ENCODE measurements at places on chromosomes 16 and 17.

DNA sequence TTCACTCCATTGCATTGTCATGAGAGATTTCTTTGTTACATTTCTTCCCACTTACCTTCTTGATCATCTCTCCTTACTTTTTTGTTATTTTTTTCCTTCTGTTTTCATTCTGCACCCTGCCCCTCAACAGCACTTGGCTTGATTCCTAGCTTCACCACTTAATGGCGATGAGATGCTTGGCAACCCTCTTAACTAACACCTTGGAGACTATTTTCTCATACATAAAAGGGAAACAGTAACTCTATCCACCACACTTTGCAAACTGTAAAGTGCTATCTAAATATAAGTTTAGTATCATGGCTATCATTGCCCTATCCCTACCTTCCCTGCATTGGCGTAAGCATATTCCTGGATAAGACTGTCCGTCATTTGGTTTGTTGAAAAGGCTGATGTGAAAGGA lies 177.3 kb downstream of the SHISA6 start:
- no peak overlapping the region for H3K4me3 ChIP-seq
- no peaks in the 10 kb centered on the region for H3K36me3 ChIP-seq
- no peaks in the 10 kb centered on the region for H3K27me3 ChIP-seq
- no peaks in the 10 kb centered on the region for H3K4me1 ChIP-seq

DNA sequence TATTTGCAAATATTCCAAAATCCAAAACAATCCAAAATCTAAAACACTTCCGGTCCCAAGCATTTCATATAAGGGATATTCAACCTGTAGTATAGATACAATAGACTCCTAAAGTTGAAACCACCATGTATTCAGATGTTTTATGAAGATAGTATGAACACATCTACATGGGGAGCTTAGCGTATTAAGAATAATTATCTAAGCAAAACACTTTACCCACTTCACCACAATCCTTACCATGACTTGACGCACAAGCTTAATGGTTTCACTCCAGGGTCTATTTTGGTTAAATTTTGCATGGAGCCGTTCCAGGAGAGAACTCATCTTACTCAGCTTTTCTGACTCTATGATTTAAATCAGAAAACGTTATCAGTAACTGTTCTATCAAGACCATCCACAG lies 3.5 kb downstream of the MED1 start:
- H3K27ac ChIP-seq, result no peak overlapping the region
- no peak for DNase-seq
- no peaks in the 10 kb centered on the region for H3K27me3 ChIP-seq
- H3K4me1 ChIP-seq, result no peaks in the 10 kb centered on the region

DNA sequence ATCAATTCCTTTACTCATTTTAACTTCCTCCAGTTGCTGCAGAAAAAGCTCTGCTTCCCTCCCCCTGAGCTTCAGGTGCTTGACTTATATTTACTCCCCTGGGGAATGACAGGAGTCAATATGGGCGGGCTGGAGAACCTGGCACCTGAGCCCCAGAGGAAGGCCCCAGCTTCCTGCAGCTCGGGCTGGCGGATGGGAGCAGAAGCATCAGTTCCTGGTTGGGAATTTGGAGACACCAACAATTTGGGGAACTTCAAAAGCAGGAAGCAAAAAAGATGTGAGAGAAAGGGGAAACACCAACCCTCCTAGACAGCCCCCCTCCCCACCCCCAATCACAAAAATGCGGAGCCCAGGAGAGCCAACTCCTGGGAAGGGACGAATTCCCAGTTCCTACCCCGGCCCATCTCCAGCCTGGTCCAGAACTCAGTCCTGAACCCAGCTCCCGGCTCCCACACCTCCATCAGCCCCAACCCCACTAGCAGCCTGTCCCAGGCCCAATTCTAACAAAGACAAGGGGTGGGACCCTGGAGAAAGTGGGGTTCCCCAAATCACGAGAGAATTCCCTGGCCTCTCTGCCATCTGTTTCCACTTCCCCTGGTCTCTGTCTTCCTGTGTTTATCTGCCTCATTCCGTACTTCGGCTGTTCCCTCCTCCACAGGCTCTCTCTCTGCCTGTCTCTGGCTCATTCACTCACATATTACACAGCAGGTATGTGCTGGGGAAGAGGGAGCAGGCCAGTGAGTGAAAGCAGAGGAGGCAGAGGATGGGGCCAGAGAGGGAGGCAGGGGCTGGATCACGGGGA lies 16.2 kb upstream of the ASGR2 start:
- H3K36me3 ChIP-seq, result no peaks in the 10 kb centered on the region
- no peak for DNase-seq
- H3K4me3 ChIP-seq, result no peak overlapping the region

GRCh38 chr16:73205153-73205886 lies 157.4 kb upstream of the ZFHX3 start:
- H3K36me3 ChIP-seq, result no peaks in the 10 kb centered on the region
- no peaks in the 10 kb centered on the region for H3K27me3 ChIP-seq
- H3K4me3 ChIP-seq, result no peak overlapping the region
- peak overlapping the region; percentile 58 for H3K27ac ChIP-seq
- DNase-seq, result peak; percentile 89

DNA sequence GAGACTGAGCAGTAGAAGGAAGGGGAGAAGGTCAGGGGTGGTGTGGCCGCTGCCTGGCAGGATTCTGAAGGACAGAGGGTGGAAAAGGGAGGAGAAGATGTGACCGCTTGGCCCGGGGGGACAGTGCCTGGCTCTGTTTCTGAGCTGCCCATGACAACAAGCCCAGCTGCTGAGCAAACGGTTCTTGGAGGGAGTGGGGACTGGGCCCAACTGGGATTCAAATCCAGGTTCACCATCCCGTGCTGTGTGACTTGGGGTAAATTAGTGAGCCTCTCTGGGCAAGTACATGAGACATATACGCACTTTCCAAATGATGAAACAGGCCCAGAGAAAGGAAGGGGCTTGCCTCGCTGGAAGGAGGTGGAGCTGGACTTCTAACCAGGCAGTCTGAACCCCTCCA lies 23.3 kb downstream of the SEC14L5 start:
- no peaks in the 10 kb centered on the region for H3K36me3 ChIP-seq
- no peak overlapping the region for H3K4me3 ChIP-seq
- DNase-seq, result no peak
- H3K27ac ChIP-seq, result no peak overlapping the region

- no peaks in the 10 kb centered on the region for H3K4me1 ChIP-seq
- no peak for DNase-seq
- H3K36me3 ChIP-seq, result no peaks in the 10 kb centered on the region
- no peaks in the 10 kb centered on the region for H3K27me3 ChIP-seq
- H3K27ac ChIP-seq, result no peak overlapping the region
- H3K4me3 ChIP-seq, result no peak overlapping the region
Measured at GRCh38 chr17:70365091-70365583, 195.8 kb downstream of the KCNJ2 start.

DNA sequence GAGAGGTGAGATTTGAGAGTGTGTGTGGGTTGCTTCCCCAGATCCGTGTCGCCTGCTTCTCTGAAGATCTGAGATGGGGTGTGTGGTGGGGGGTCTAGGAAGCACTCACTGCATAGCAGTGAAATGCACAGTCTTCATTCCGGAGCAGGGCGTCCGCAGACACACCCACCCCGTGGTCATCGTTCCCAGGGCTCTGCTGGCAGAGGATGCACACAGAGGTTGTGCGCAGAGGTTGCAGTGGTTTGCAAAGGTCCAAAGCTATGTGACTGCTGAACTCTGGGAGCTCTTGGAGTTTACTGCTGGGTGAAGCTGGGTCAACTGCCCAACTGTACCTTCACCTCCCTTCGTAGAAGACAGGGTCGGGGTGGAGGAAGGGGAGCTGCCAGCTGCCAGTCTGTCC lies 135.3 kb downstream of the SNX29 start:
- no peak overlapping the region for H3K27ac ChIP-seq
- DNase-seq, result no peak
- H3K36me3 ChIP-seq, result no peaks in the 10 kb centered on the region
- no peaks in the 10 kb centered on the region for H3K27me3 ChIP-seq
- H3K4me1 ChIP-seq, result no peaks in the 10 kb centered on the region

GRCh38 chr17:286571-286970 lies 66.0 kb downstream of the RPH3AL start:
- no peak overlapping the region for H3K27ac ChIP-seq
- no peak overlapping the region for H3K4me3 ChIP-seq
- no peak for DNase-seq

DNA sequence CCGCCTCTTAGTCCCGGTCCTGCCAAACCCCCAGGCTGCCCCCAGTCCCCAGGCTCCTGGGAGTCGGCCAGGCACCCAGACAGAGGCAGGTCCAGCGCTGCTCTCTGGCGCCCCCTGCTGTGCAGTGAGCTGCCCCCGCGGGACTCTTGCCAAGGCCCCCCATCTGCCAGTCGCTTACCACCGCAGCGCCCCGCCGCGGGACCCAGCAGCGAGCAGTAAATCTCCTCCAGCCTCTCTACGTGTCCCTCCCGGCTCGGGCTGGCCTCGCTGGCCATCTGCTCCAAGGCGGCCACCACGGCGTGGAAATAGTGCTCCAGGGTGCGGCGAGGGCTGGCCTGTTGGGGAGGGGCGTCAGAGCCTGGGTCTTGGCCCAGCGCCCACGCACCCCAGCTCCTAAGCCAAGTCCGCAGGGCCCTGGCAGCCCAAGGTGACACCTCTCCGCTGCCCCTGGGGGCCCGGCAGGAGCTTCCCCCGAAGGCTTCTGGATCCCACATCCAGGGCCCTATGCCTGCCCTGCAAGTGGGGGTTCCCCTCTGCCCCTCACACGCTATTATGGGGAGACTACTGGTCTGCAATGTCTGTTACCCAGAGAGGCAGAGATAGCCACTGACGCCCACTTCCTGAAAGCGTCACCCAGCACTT lies 33.7 kb upstream of the MFSD6L start:
- H3K4me3 ChIP-seq, result no peak overlapping the region
- H3K36me3 ChIP-seq, result no peaks in the 10 kb centered on the region
- peaks cover 10% of the 10 kb centered on the region for H3K27me3 ChIP-seq
- H3K4me1 ChIP-seq, result no peaks in the 10 kb centered on the region

- no peak for DNase-seq
- H3K4me3 ChIP-seq, result no peak overlapping the region
Measured at GRCh38 chr17:6548578-6549330, 7.6 kb downstream of the PITPNM3 start.

- no peaks in the 10 kb centered on the region for H3K36me3 ChIP-seq
- no peaks in the 10 kb centered on the region for H3K27me3 ChIP-seq
- DNase-seq, result peak; percentile 20
- H3K4me3 ChIP-seq, result no peak overlapping the region
Measured at GRCh38 chr16:79980650-79981521, 380.3 kb upstream of the MAF start.

- H3K4me3 ChIP-seq, result no peak overlapping the region
- no peak overlapping the region for H3K27ac ChIP-seq
- DNase-seq, result peak; percentile 45
Measured at GRCh38 chr16:27972500-27972899, 91.0 kb downstream of the GSG1L start.

GRCh38 chr17:34633351-34633750 lies 54.0 kb downstream of the TMEM132E start:
- H3K36me3 ChIP-seq, result no peaks in the 10 kb centered on the region
- DNase-seq, result no peak
- H3K27me3 ChIP-seq, result peaks cover 2% of the 10 kb centered on the region
- H3K4me1 ChIP-seq, result peaks cover 26% of the 10 kb centered on the region

GRCh38 chr16:55540221-55540620 lies 26.3 kb upstream of the CAPNS2 start:
- no peaks in the 10 kb centered on the region for H3K4me1 ChIP-seq
- no peaks in the 10 kb centered on the region for H3K27me3 ChIP-seq
- H3K36me3 ChIP-seq, result no peaks in the 10 kb centered on the region
- H3K4me3 ChIP-seq, result no peak overlapping the region

DNA sequence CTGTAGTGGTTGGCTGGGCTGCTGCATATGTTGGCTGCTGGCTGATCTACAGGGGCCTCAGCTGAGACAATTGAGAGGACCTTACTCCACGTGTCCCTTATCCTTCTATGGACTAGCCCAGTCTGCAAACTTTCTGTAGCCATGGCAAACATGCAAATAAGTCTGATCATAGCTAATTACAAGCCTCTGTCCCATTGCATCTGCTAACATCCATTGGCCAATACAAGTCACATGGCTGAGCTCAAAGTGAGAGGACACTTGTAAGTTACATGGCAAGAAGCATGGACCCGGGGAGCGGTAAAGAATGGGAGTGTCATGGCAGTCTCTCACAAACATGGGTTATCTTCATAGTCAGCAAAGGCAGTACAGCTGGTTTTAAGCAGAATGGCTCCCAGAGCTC lies 11.6 kb upstream of the IL4R start:
- H3K27me3 ChIP-seq, result no peaks in the 10 kb centered on the region
- no peaks in the 10 kb centered on the region for H3K4me1 ChIP-seq
- no peak overlapping the region for H3K27ac ChIP-seq
- no peak for DNase-seq
- H3K36me3 ChIP-seq, result no peaks in the 10 kb centered on the region

GRCh38 chr17:5978496-5978895 lies 91.7 kb upstream of the WSCD1 start:
- no peak overlapping the region for H3K4me3 ChIP-seq
- DNase-seq, result no peak
- no peak overlapping the region for H3K27ac ChIP-seq
- H3K27me3 ChIP-seq, result no peaks in the 10 kb centered on the region

- H3K36me3 ChIP-seq, result peaks cover 51% of the 10 kb centered on the region
- no peaks in the 10 kb centered on the region for H3K27me3 ChIP-seq
- H3K27ac ChIP-seq, result no peak overlapping the region
Measured at GRCh38 chr17:17568772-17569195, 22.7 kb downstream of the PEMT start.

DNA sequence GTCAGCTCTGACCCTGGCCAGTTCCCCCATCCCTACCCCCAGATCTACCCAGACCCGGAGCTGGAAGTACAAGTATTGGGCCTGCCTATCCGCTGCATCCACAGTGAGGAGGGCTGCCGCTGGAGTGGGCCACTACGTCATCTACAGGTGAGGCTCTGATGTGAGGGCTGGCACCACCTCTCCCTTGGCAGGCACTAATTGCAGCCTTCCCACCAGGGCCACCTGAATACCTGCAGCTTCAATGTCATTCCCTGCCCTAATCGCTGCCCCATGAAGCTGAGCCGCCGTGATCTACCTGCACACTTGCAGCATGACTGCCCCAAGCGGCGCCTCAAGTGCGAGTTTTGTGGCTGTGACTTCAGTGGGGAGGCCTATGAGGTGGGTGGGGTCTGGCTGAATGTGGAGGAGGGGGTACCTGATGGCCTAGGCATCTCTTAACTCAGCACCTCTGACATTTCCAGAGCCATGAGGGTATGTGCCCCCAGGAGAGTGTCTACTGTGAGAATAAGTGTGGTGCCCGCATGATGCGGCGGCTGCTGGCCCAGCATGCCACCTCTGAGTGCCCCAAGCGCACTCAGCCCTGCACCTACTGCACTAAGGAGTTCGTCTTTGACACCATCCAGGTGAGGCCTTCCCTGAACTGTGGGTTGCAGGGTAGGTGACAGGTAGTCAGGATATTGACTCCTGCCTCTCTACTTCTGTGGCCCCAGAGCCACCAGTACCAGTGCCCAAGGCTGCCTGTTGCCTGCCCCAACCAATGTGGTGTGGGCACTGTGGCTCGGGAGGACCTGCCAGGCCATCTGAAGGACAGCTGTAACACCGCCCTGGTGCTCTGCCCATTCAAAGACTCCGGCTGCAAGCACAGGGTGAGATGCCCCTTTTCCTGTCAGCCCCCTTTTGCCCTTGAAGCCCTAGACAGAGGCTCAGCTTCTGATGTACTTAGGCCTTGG lies 4.3 kb downstream of the TRAF4 start:
- no peak overlapping the region for H3K4me3 ChIP-seq
- no peak for DNase-seq
